ENCODE measurements at places on chromosomes 6 and 20. TPM values are rescaled to one million over a fixed set of nuclear protein-coding genes. Genes with fewer than 3 reads are reported as not detected.

Gene SALL4
- 409 TPM for total RNA-seq

DNA sequence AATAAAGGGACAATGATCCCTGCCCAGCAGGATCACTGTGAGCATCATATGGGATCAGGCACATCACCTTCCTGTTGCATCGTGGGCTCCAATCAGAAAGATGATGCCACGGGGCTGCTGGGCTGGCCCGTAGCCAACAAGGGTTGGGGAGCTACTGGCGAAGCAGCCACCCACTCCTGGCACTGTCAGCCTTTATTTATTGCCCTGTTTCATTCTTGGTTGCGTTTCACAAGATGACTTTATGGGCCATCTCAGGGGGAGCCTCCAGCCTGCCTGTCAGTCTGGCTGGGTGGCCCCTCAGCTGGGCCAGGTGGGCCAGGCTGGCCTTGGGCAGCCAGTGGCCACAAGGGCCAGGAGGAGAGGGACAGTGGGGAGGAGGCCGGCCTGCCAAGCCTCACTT is 17.3 kb downstream of the VSTM2L start:
- peaks cover under 1% of the 10 kb centered on the region for H3K4me1 ChIP-seq
- H3K4me3 ChIP-seq, result no peak overlapping the region
- no peaks in the 10 kb centered on the region for H3K36me3 ChIP-seq
- H3K27ac ChIP-seq, result no peak overlapping the region
- no peak for DNase-seq

DNA sequence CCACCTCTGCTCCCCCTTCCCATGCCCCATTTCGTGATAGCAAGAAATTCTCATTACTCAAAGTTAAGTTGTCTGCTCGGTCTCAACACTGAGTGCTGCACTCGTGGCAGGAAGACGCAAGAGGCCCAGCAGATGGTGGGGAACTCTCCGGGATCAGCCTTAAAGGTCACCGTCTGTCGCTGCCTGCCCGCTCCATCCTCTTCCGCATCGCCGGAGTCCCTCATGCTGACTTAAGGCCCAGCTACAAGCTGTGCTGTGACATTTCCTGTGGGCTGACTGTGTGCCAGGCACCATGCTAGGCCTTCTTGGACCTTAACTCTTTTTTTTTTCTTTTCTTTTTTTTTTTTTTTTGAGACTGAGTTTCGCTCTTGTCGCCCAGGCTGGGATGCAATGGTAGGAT is 17.8 kb downstream of the GRM4 start:
- H3K4me3 ChIP-seq, result no peak overlapping the region
- no peaks in the 10 kb centered on the region for H3K36me3 ChIP-seq
- no peak overlapping the region for H3K27ac ChIP-seq
- no peak for DNase-seq
- no peaks in the 10 kb centered on the region for H3K27me3 ChIP-seq
- H3K4me1 ChIP-seq, result no peaks in the 10 kb centered on the region

GRCh38 chr6:138038142-138038870 is 68.9 kb downstream of the PERP start:
- H3K4me3 ChIP-seq, result no peak overlapping the region
- H3K36me3 ChIP-seq, result no peaks in the 10 kb centered on the region
- H3K27ac ChIP-seq, result no peak overlapping the region
- H3K27me3 ChIP-seq, result no peaks in the 10 kb centered on the region
- peaks cover 3% of the 10 kb centered on the region for H3K4me1 ChIP-seq
- no peak for DNase-seq

DNA sequence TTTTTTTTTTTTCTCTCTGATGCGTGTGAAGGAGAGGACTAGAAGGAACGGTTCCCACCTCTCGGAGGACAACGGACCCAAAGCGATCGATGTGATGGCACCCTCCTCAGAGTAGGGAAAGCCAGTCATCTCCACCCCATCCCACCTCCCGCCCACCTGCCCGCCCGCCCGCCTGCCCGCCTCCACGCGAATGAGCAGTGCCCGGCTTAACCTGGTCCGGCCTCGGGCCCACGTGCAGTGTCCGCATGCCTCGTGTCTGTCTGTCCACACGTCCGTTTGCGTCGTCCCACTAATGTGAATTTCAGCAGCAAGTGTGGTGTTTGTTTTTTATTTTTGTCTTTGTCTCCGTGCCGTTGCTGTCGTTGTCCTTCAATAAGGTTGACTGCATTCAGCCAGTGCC is 42.1 kb upstream of the MYL9 start:
- DNase-seq, result no peak
- no peaks in the 10 kb centered on the region for H3K27me3 ChIP-seq
- H3K4me1 ChIP-seq, result no peaks in the 10 kb centered on the region
- H3K4me3 ChIP-seq, result no peak overlapping the region
- H3K36me3 ChIP-seq, result peaks cover 72% of the 10 kb centered on the region

Gene HTR1B
- 2.5 TPM for total RNA-seq
